Spinal cord (tissue), 10 donors: ENCODE measurements at places on chromosomes 4 and X. TPM values are rescaled to one million over a fixed set of nuclear protein-coding genes. Genes with fewer than 3 reads are reported as not detected.

AWAT1 gene
- not detected for total RNA-seq

ARR3 gene
- total RNA-seq, result not detected

DCLK2 gene
- 100 TPM for total RNA-seq

BANK1 gene
- total RNA-seq, result 0.61 TPM

PASD1 gene
- total RNA-seq, result not detected

IBSP gene
- 1.2 TPM for total RNA-seq

RXFP1 gene
- 0.59 TPM for total RNA-seq

NHS gene
- total RNA-seq, result 17.7 TPM

IL1RAPL1 gene
- total RNA-seq, result 24.5 TPM

PRSS12 gene
- 26.7 TPM for total RNA-seq

SMIM10 gene
- total RNA-seq, result 5.5 TPM

ZFP92 gene
- 1.8 TPM for total RNA-seq

TRIM75 gene
- total RNA-seq, result not detected

TECRL gene
- total RNA-seq, result not detected

HSPA4L gene
- 30.9 TPM for total RNA-seq

XK gene
- total RNA-seq, result 16.1 TPM

CSAG3 gene
- not detected for total RNA-seq

TCEANC gene
- 8.2 TPM for total RNA-seq

WAS gene
- total RNA-seq, result 3.1 TPM

PAGE2B gene
- total RNA-seq, result 0.99 TPM

UGT2B7 gene
- total RNA-seq, result not detected

CENPVL1 gene
- total RNA-seq, result 2.0 TPM

SCML1 gene
- 13.5 TPM for total RNA-seq

MECP2 gene
- 30.7 TPM for total RNA-seq

TBC1D25 gene
- total RNA-seq, result 6.8 TPM

MMRN1 gene
- 17.1 TPM for total RNA-seq

CTSO gene
- total RNA-seq, result 24.2 TPM

CYTL1 gene
- 4.2 TPM for total RNA-seq

PITX2 gene
- total RNA-seq, result 0.79 TPM

SRPK3 gene
- total RNA-seq, result 1.2 TPM

GATA1 gene
- total RNA-seq, result 0.59 TPM

VSIG4 gene
- total RNA-seq, result 29.8 TPM

WDR13 gene
- 48.0 TPM for total RNA-seq

LGI2 gene
- 6.4 TPM for total RNA-seq

PABPC5 gene
- 9.1 TPM for total RNA-seq

RHOH gene
- 1.8 TPM for total RNA-seq

SCML2 gene
- total RNA-seq, result 5.8 TPM

MYOZ2 gene
- 0.30 TPM for total RNA-seq

TCEAL1 gene
- total RNA-seq, result 35.6 TPM

MAGEC1 gene
- total RNA-seq, result not detected

ATP1B4 gene
- total RNA-seq, result 0.11 TPM

PNMA6F gene
- 3.7 TPM for total RNA-seq

SUPT20HL2 gene
- 0.06 TPM for total RNA-seq

TLR8 gene
- total RNA-seq, result 2.1 TPM

C4orf51 gene
- not detected for total RNA-seq

ARX gene
- 0.61 TPM for total RNA-seq

GPR50 gene
- not detected for total RNA-seq

SLC6A14 gene
- total RNA-seq, result 0.06 TPM

HERC5 gene
- total RNA-seq, result 6.7 TPM

PNMA6E gene
- not detected for total RNA-seq
